CD4-positive, alpha-beta T cell (primary cell): ENCODE measurements at places on chromosomes 2 and 18.
A peak's percentile ranks its signal among the peaks of the same experiment; 100 is the strongest.

DNA sequence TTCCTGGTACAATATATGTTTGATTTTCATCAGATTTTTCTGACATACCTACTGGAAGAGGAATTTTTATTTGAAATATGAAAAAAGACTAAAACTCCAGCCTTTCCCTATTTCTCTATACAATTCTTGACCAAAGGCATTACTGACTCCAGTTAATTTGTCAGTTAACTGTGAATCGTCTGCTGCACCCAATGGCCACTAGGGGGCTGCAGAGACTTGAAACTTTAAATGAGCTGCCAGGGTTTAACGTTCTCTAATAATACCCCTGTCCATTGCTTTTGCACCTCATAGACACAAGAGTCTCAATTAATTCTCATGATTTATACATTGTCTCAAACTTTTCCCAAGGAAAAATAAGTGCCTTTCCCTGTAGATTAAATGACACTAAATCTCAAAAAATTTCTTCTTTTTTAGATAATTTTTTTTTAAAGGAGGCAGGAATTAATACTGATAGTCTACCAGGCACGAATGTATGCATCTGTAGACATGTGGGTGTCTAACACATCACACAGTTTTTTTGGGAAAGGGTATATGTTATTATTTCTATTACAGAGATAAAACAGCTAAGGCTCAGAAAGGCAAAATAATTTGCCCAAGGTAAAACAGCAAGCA, 1.8 kb upstream of the ALK start:
- DNase-seq = peak; percentile 22

DNA sequence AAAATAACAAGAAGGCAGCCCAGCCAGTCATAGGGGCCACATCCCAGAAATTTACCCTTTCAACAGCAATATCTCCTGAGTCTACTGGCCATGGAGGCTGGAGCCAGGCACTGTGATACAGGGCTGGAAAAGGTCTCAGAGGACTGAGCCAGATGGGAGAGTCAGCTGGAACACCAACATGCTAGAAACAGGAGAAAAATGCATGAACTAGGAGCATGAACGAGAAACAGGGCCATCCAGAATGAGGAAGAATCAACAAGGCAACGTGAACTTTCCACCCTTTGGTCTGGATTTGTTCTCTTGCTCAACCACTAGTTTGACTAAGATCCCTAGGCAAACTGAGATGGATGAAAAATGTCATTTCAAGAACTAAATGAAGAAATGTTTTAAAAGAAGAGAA, 13.1 kb downstream of the PID1 start:
- no peak for DNase-seq

DNA sequence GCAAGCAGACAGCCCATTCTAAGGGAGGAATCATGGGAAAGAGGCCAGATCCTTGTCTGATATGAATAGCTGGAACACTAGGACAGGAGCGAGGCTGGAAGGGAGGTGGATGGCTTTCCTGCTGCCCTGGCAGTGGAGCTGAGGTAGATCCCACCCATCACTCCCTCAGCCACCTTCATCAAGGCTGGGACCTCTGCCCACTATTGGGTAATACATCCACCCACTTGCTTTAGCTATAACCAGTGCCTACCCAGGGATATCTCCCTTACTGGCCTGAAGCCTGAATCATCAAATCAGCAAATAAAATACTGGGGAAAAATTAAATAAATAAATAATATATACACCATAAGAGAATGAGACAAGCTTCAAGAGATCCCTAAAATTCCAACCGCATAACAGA, 183.2 kb upstream of the KYNU start:
- no peak for DNase-seq

- no peak for DNase-seq
These were observed 75.6 kb upstream of the OTX1 start for GRCh38 chr2:62974999-62975398.

- no peak for DNase-seq
These were observed 155.2 kb downstream of the TWIST2 start for GRCh38 chr2:239002954-239003623.

DNA sequence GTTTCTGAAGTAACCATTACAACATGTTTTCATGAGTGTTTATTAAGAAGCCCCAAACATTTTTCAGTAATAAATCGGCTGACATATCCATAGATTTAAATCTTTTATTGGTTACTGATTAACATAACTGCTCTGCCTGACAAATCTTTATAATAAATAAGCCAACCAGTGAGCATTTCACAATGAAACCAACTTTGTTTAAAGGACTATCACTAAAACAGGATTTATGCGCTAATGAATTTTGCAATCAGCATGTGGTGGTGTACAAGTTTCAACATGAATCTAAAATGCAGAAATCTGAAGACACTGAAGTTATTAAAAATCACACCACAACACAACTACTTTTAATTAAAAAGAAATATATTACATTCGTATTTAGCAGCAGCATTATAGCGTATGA, 166.7 kb downstream of the MEIS1 start:
- no peak for DNase-seq

DNA sequence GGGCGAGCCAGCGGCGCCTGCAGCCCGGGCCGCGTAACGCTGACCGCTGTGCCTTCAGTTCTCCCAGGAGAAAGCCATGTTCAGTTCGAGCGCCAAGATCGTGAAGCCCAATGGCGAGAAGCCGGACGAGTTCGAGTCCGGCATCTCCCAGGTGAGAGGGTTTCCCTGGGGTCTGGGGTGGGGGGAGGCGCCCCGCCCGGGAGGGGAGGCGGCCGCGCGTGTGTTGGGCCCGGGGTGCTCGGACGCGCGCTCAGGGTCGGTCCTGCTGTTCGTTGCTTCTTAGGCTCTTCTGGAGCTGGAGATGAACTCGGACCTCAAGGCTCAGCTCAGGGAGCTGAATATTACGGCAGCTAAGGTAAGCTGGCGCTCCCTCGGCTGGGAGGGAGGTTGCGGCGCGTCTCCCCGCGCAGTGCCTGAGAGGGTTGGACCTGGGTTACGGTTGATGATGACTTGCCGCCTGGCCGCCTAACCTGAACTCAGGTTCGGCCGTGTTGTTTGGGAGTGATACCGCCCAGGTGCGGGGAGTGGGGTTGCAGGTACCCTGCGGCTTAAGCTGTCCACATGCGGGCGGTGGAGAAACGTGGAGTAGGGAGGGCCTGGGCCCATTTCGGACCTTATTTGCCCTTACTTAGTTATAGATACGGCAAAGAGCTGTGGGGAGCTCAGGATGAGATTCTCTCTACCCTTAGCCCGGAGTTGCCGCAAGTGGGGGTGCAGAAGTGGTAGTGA, 638 bp downstream of the RPS7 start:
- DNase-seq = peak; percentile 18

- DNase-seq = no peak
These were observed 107.1 kb downstream of the EVA1A start for GRCh38 chr2:75453384-75454240.

DNA sequence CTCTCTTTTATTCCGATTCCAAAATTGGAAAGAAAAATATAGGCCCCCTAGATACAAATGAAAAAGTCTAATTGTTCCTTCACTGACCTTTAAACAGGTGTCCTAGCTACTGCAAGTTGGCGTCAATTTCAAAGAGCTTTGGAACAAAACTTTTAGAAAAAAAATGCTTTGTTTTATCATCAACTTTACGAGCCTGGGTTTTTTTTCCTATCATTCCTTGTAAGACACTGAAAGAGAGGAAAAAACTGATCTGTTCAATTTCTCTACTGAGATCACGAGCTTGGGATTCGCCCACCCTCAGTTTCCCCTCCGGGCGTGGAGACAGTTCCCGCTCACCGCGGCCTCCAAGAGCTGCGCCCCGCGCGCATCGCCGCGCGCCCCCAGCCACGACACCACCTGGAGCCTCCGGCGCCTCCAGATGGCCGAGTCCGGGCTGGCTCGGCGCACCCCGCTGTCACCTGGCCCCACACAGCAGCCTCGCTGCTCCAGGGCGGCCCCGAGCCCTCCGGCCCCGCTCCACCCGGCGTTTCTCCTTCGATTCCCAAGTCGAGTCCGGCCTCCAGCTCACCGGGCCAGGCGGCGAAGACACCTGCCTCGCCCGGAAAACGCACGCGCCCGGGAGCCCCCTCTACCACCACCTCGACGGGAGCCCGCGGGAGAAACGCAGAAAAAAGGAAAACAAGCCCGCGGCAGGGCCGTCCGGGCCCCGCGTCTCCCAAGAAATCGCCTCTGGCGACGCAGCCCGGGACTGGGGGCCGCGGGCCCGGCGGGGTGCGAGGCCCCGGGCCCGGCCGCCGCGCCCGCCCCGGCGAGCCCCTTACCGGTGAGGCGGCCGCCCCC, 656 bp downstream of the TBC1D8 start:
- DNase-seq = no peak

DNA sequence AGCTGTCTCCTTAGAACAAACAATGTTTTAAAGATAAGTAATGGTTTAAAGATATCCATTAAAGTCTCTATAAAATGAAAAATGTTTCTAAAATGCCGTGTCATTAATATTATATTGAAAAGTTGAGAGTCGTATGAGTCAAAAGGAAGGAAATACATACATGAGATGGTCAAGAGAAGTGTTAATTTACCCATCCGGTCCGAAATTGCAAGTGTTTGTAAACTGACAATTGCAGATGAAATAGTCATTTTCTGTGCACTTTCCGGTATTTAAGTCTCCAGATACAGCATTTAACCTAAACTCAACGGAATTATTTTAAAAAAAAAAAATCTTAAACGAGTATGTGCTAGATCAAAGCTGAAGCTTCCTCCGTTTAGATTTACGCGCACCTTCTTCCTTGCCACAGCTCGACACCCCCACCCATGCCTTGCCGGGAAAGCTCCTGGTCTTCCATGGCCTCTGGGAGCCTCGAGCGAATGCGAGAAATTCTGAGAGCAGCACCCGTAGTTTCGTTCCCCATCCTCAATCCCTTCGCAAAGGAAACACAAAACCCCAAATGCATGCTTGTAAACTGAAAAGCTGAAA, 1.8 kb downstream of the DSC3 start:
- DNase-seq = no peak

- no peak for DNase-seq
These were observed 315.1 kb upstream of the KLHL29 start for GRCh38 chr2:23069923-23070322.

DNA sequence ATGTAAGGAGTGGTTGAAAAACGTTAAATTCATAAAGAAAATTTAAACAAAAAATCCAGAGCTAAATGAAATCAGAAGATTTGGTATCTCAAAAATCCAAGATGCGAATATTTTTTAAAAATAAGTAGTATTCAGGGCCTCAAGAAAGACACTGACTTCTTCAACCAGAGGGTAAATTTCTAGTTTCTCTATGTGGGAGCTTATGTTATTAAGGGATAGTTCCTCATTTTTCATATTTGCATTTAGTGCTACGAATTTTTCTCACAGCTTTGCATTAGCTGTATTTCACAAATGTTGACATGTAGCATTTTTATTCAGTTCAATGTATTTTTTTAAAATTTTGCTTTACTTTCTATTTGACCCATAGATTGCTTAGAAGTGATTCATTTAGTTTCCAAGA, 454.7 kb downstream of the CBLN2 start:
- DNase-seq = no peak

GRCh38 chr2:128439791-128440665, 121.4 kb upstream of the HS6ST1 start:
- DNase-seq = no peak

DNA sequence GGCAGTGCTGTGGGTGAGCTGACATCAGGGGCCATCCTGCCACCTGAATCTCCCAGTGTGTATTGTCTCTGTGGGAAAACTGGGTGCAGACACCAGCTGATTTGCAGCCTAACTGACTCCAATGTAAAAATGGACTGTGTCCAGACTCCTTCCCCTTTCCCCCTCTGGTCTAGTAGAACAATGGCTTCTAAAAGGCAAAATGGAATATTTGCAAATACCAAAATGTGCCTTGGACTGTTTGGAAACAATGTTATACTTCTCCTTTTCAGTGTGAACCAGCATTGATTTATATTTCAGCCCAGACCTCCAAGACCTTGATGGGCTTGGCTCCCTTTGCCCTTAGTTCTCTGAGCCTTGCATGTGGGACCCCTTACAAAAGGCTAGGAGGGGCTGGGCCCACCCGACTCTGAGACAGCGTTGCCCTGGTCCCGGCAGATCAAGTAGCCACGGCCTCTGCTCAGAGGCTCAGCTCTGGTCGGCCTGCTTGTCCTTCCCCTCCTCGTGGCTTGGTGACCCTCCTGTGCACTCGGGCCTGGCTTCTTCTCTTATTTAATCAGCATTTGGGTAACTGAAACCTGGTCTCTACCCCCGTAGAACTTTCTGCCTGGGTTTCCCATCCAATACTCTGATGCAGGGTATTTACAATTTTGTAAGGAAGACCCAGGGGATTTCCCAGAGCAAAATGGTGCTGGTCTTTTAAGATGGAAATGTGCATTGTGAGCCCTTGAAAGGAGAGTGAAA, 18.0 kb upstream of the ACKR3 start:
- no peak for DNase-seq

DNA sequence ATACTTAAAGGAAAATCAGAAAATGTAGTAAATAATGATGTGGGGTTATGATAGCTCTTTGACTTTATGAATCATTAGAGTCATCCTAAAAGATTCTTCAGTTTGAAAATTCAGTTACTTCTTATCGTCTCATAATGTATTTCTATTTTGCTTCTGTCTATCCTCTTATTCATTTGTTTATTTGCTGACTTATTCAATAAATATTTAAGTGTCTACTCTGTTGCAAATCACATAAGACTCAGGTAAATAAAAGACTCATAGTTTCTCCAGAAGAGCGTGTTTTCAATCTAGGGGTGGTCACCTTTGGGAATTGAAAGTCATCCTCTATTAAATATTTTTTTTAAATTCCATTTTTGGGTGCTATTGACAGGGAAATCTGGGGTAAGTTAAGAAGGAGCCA, 69.1 kb upstream of the RBMS1 start:
- no peak for DNase-seq

- DNase-seq = no peak
These were observed 148.0 kb downstream of the DNER start for GRCh38 chr2:229566370-229566769.

GRCh38 chr2:205276116-205276777, 406.1 kb upstream of the NRP2 start:
- no peak for DNase-seq

- DNase-seq = no peak
These were observed 149.4 kb upstream of the SLC39A10 start for GRCh38 chr2:195507447-195508138.

DNA sequence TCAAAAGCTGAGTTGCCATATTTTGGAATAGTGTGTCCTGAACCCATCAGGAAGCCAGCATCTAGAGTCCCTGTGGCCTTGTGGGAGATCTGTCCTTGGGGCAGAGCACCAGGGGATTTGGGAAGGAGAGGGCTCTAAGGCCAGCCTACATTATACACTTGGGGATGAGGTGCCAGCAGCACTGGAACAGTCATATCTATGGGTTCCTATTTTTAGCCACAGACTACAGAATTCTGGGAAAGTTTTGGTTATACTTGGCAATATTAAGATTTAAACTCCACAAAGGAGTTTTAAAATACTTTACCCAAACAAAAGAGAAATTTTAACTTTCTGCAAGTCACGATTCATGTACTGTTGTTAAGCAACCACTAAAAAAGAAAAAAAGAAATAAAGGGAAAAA, 405.7 kb upstream of the MMADHC start:
- DNase-seq = no peak

DNA sequence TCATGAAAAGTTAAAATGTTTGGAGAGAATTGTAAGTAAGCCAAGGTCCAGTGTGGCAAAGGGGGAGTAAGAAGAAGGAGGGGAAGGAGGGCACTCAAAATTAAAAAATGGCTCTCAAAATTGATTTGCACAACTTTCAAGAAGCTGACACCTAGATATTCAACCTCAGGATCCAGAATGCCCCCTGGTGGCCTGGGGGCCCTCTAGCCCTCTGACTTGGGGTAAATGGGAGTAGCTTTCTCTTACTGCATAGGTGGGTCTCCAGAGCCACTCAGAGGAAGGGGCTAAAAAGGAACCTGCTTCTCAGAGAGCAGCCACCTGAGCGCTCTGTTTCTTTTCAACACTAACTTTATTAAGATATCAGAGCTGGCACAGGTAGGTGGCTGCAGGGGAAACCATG, 968.5 kb downstream of the BCL11A start:
- DNase-seq = no peak

GRCh38 chr2:236541008-236541562, 28.5 kb upstream of the ACKR3 start:
- no peak for DNase-seq
